SJCRH30 (cell line): ENCODE measurements at places on chromosomes 6 and 20. TPM values are rescaled to one million over a fixed set of nuclear protein-coding genes. Genes with fewer than 3 reads are reported as not detected.

- no peak for DNase-seq
- H3K4me1 ChIP-seq: no peaks in the 10 kb centered on the region
- no peak overlapping the region for H3K27ac ChIP-seq
- H3K27me3 ChIP-seq: no peaks in the 10 kb centered on the region
These were observed 654.8 kb upstream of the POU3F2 start for GRCh38 chr6:98179606-98180005.

DNA sequence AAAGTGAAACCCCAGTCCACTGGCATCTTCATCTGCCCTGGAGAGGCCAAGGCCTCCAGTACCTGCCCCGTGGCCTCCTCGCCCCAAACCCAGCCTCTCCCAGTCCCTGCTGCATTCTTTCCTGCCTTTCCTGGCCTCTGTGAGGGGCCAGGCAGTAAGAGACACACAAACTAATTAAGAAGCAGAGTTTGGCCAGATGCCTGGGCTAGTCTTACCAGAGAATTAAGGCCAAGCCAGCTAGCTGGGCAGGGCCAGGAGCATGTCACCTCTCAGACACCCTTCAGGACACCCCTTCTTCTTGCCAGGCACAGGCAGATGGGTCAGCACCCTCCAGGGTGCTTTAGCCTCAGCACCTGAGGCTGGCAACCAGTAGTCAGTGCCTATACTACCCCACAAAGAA lies 2.4 kb downstream of the MDGA1 start:
- peaks cover 6% of the 10 kb centered on the region; the same call in 1 of the 2 replicates for H3K27me3 ChIP-seq
- peaks cover 6% of the 10 kb centered on the region; the same call in 1 of the 2 replicates for H3K4me1 ChIP-seq
- DNase-seq: no peak
- H3K4me3 ChIP-seq: peak overlapping the region; percentile 79

DNA sequence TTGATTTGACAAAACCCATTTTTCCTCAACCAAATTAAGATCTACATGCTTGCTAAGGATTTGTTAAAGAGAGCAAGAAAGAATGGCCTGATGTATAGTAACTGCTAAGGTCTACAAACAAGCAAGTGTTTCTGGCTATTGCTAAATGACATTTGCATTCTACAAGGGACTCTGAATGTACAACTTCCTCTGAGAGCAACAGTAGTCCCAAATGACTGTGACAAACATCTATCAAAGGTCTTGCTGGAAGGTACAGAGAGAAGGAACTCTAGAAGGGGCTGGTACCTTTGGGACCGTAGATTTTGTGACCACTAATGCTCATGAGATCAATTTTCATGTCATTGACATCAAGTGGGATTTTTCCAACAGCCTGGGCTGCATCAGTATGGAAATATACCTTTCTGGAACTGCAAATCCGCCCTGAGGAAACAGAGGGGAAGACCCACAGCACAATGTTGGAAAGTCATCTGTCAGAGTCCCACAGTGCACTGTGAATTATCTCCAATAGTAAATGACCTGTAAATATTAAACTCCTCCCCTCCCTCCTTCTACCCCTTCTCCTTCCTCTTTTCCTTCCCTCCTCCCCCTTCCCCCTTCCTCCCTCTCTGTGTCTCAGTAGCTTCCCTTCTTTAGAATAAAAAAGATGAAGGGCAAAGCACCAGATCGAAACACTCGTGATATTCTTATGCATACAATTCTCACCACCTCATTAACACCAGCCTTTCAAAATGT lies 15.9 kb upstream of the CPNE1 start:
- H3K27ac ChIP-seq: no peak overlapping the region
- no peak for DNase-seq
- no peaks in the 10 kb centered on the region for H3K4me1 ChIP-seq
- H3K4me3 ChIP-seq: no peak overlapping the region
- H3K36me3 ChIP-seq: no peaks in the 10 kb centered on the region; the same call in 1 of the 2 replicates

IPCEF1 gene
- 1.5 and 2.3 TPM in 2 replicates for total RNA-seq

RBPJL gene
- not detected in 2 replicates for total RNA-seq

COL10A1 gene
- total RNA-seq: 0.03 and 0.06 TPM in 2 replicates

DNA sequence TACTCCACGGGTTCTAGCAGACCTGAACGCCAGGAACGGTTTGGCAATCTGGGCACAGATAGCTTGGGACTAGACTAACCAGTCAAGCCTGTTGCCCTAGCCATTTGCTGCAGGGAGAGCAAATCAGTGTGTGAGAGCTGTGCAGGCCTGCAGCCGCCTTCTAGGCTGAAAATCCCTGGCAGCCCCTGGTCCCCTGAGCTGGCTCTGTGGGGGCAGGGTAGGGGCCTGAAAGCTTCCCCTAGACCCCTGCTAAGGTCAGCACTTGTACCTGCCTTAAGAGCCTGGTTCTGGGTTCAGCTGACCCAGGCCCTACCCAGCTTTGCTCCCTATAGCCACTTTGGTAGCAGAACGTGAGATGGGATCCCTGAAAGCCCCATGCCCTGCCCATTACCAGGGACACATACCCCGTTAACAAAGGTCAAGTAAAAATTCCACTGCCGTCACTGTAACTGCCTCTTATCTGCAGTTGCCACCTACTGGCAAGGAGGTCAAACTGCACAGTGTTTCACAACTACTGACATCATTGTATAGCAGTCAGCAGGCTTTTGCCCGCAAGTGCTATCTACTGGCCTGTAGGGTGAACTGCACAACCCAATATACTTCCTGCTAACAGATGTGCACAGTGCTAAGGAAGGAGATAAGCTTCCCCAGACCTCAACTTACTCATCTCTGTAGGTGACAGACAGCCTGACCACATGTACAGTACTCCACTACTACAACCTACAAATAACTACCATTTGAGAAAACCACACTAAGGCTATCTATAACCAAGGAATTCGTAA lies 95.1 kb upstream of the OLIG3 start:
- no peak overlapping the region for H3K4me3 ChIP-seq
- peak; percentile 64 for DNase-seq
- H3K36me3 ChIP-seq: no peaks in the 10 kb centered on the region
- H3K4me1 ChIP-seq: no peaks in the 10 kb centered on the region

- no peak overlapping the region for H3K27ac ChIP-seq
- H3K4me1 ChIP-seq: no peaks in the 10 kb centered on the region
- H3K4me3 ChIP-seq: no peak overlapping the region
- no peaks in the 10 kb centered on the region for H3K27me3 ChIP-seq
- peaks cover 18% of the 10 kb centered on the region for H3K36me3 ChIP-seq
- peak; percentile 65 for DNase-seq
These were observed 25.0 kb downstream of the TAF8 start for GRCh38 chr6:42075159-42075838.

SLC35F1 gene
- 0.79 and 1.2 TPM in 2 replicates for total RNA-seq

SMOC2 gene
- not detected in 2 replicates for total RNA-seq

DNA sequence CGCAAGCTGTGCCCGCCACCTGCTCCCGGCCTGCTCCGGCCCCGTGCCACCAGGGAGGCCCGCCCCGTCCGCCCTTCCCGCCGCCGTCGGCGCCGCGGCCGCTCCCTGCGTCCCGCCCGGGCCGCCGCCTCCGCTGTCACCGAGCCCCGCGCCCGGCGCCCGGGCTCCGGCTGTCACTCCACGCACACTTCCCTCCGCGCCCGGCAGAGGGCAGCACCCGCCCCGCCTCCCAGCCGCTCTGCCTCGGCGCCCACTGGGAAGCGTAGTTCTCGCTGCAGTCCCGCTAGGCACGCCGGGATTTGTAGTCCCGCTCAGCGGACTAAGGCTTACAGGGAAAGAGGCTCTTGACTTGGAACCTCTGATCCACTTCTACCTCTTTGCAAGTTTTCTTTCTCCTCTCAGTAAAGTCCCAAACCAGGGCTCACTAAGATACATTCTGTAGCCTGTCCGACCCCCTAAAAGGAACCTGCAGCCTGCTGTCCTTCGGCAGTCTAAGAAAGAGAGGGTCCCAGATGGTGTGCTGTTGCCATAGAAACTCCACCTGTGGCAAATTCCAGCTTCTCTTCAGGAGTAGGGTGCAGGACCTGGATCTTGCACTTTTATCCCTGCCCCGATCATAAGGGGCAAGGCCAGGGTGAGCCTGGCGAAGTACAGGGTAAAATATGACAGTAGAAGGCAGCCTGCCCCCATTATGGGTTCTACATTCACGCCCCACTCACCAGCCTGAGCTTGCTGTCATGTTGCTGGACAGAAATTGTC lies at the start of gene TFEB:
TFEB (minus strand) TSS at position 182 of the 759 bp plus-strand sequence. CDS start 44,395 bp downstream, outside the sequence.
- peak within 1 kb of the TSS; percentile 56 for H3K4me3 ChIP-seq
- no peak within 1 kb of the TSS for H3K27ac ChIP-seq
- peaks cover 6% of the 10 kb centered on the region; the same call in 1 of the 2 replicates for H3K4me1 ChIP-seq
- peak; percentile 88 for DNase-seq
- 0 out of 2 replicates have a peak, but pooled peaks cover 4% of the 10 kb centered on the region for H3K27me3 ChIP-seq

- H3K4me3 ChIP-seq: no peak overlapping the region
- H3K27me3 ChIP-seq: no peaks in the 10 kb centered on the region
- peaks cover 63% of the 10 kb centered on the region for H3K36me3 ChIP-seq
- H3K4me1 ChIP-seq: no peaks in the 10 kb centered on the region
- no peak overlapping the region for H3K27ac ChIP-seq
- DNase-seq: no peak
These were observed 34.5 kb downstream of the ARFGEF2 start for GRCh38 chr20:48956052-48956451.

TINAG gene
- not detected in 2 replicates for total RNA-seq

MICA gene
- 6.8 and 7.7 TPM in 2 replicates for total RNA-seq

DLK2 gene
- total RNA-seq: 5.4 and 5.8 TPM in 2 replicates

DACT2 gene
- total RNA-seq: not detected in 2 replicates

DNA sequence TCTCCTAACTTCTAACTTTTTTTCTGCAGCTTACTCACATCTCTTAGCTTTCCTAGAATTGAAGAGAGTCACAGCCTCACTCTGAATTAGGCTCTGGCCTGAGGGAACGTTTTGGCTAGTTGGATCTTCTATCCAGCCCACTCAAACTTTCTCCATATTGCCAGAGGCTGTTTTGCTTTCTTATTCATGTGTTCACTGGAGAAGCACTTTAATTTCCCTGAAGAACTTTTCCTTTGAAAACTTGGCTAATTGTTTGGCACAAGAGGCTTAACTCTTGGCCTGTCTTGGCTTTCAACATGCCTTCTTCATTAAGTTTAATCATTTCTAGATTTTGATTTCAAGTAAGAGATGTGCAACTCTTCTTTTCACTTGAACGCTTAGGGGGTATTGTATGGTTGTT lies 138.2 kb upstream of the PLCB4 start:
- no peaks in the 10 kb centered on the region for H3K36me3 ChIP-seq
- no peak overlapping the region for H3K27ac ChIP-seq
- H3K27me3 ChIP-seq: 0 out of 2 replicates have a peak, but pooled peaks cover 6% of the 10 kb centered on the region
- DNase-seq: no peak
- H3K4me3 ChIP-seq: no peak overlapping the region

GRCh38 chr6:31489086-31489485 lies 8.9 kb upstream of the MICB start:
- no peaks in the 10 kb centered on the region for H3K4me1 ChIP-seq
- H3K36me3 ChIP-seq: no peaks in the 10 kb centered on the region
- no peak overlapping the region for H3K4me3 ChIP-seq
- no peak overlapping the region for H3K27ac ChIP-seq
- DNase-seq: no peak
- H3K27me3 ChIP-seq: no peaks in the 10 kb centered on the region

- H3K4me1 ChIP-seq: no peaks in the 10 kb centered on the region
- no peak overlapping the region for H3K27ac ChIP-seq
- H3K27me3 ChIP-seq: no peaks in the 10 kb centered on the region
- no peak for DNase-seq
- H3K4me3 ChIP-seq: no peak overlapping the region
These were observed 103.2 kb upstream of the SSTR4 start for GRCh38 chr20:22931653-22932608.

DEFB114 gene
- not detected in 2 replicates for total RNA-seq

- no peaks in the 10 kb centered on the region for H3K36me3 ChIP-seq
- no peaks in the 10 kb centered on the region for H3K4me1 ChIP-seq
- no peak overlapping the region for H3K4me3 ChIP-seq
- DNase-seq: no peak
These were observed 30.4 kb upstream of the TRERF1 start for GRCh38 chr6:42482174-42482573.

PRDM13 gene
- total RNA-seq: not detected in 2 replicates

CST7 gene
- total RNA-seq: not detected in 2 replicates

- no peaks in the 10 kb centered on the region for H3K4me1 ChIP-seq
- no peaks in the 10 kb centered on the region for H3K36me3 ChIP-seq
- no peak overlapping the region for H3K27ac ChIP-seq
- no peak for DNase-seq
- H3K27me3 ChIP-seq: no peaks in the 10 kb centered on the region
These were observed 202.8 kb upstream of the AGPAT4 start for GRCh38 chr6:161476711-161477110.

- no peak overlapping the region for H3K4me3 ChIP-seq
- no peaks in the 10 kb centered on the region for H3K27me3 ChIP-seq
- no peaks in the 10 kb centered on the region; the same call in 1 of the 2 replicates for H3K4me1 ChIP-seq
- H3K36me3 ChIP-seq: no peaks in the 10 kb centered on the region
- no peak overlapping the region for H3K27ac ChIP-seq
- DNase-seq: no peak
These were observed 67.7 kb upstream of the NOTCH4 start for GRCh38 chr6:32291543-32291942.

- no peaks in the 10 kb centered on the region for H3K27me3 ChIP-seq
- no peak for DNase-seq
- H3K27ac ChIP-seq: no peak overlapping the region
- H3K4me1 ChIP-seq: peaks cover 28% of the 10 kb centered on the region
- H3K36me3 ChIP-seq: no peaks in the 10 kb centered on the region
These were observed 418.4 kb downstream of the CD109 start for GRCh38 chr6:74114428-74114827.

GRCh38 chr6:31094389-31094881 lies 17.9 kb downstream of the C6orf15 start:
- no peaks in the 10 kb centered on the region for H3K36me3 ChIP-seq
- no peaks in the 10 kb centered on the region for H3K27me3 ChIP-seq
- H3K4me1 ChIP-seq: peaks cover 3% of the 10 kb centered on the region

DNA sequence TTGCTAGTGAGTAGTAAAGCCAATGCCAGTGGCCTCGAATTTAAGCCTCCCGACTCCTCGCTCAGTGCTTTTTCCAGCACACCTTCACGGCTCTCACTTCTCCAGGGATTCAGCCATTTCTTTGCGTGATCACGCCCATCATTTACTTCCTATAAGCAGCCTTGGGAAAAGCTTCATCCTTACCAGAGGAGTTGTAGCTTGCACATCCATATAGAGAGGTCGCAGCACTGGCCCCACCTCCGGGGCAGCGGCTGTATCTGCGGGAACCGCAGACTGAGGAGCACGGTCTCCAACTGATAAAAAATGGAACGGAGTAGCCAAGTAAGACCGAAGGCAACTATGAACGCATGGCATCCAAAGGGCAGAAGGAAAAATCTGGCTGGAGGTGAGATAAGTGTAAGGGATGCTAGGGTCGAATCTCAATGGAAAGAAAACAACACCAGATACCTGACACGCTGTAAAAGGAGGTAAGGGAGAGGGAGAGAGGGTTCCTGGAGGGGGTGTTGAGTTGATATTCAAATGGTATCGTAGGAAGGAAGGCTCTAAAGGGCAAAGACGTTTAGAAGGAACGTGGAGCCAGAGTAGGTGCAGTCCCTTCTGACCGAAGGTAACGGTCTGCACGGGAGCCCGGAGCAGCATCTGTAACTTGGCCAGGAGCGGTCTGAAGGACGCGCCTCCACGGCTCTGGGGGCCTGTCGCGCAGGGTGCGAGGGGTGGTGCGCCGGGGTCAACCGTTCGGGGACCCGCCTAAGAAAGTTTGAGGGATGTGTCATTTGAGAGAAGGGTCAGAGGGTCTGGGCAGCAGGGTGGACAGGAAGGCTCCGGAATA lies 640 bp downstream of the NFS1 start:
- H3K27me3 ChIP-seq: no peaks in the 10 kb centered on the region
- H3K27ac ChIP-seq: peak overlapping the region; percentile 66; the same call in 1 of the 2 replicates
- peaks cover 17% of the 10 kb centered on the region for H3K4me1 ChIP-seq
- peak overlapping the region; percentile 88 for H3K4me3 ChIP-seq
- DNase-seq: peak; percentile 52
